NCI-H446 (cell line): ENCODE measurements at places on chromosomes 5 and 9.

DNA sequence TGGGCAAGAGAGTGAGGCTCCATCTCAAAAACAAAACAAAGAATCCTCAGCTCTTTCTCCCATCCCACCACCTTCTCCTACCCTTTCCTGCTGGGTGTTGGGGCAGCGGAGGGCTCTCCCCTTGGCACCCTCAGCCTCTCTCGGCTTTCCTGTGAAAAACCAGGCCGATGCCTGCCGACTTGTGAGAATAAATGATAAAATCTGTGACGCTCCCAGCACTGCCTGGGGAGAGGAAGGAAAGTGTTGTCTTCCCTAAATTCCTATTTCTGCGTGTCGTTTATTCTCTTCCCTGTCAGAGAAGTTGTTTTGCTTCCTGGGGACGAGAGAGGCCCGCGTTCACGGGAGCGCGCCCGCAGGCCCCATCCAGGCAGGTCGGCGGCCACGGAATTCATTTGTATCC is 19.7 kb downstream of the NEK6 start:
- DNase-seq, result no peak

DNA sequence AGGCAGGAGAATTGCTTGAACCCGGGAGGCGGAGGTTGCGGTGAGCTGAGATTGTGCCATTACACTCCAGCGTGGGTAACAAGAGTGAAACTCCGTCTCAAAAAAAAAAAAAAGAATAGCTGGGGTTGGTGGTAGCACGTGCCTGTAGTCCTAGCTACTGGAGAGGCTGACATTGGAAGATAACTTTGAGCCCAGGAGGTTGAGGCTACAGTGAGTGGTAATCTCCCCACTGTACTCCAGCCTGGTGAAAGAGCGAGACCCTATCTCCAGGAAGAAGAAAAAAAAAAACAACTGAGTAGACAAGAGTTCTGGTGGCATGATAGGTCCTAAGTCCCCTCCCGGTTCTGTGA is 26.3 kb downstream of the GOLGA2 start:
- DNase-seq, result no peak

- DNase-seq, result no peak
These were observed 122.6 kb upstream of the IRX4 start for GRCh38 chr5:2005101-2006041.

DNA sequence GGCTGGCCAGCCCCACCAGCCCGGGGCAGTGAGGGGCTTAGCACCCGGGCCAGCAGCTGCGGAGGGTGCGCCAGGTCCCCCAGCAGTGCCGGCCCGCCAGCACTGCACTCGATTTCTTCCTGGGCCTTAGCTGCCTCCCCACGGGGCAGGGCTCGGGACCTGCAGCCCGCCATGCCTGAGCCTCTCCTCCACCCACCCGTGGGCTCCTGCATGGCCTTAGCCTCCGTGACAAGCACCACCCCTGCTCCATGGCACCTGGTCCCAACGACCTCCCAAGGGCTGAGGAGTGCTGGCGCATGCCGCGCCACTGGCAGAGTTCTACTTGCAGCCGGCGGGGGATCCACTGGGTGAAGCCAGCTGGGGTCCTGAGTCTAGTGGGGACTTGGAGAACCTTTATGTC is 452.6 kb downstream of the AGTPBP1 start:
- no peak for DNase-seq

DNA sequence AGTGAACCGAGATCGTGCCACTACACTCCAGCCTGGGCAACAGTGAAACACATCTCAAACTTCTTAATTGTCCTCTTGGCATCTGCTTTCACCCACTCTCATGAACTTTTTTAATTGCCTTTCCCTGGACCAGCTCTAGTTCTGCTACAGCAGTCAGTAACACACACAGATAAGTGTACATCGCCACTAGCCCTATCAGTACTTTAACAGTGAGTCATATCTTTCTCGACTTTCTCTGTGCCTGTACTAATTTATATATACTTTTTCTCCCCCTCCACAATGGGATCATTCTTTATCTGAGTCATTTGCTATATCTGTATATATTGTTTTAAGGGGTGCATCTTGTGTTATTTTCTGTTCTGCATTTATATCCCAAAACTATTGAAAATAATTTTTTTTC is 6.7 kb downstream of the CDC37L1 start:
- no peak for DNase-seq

DNA sequence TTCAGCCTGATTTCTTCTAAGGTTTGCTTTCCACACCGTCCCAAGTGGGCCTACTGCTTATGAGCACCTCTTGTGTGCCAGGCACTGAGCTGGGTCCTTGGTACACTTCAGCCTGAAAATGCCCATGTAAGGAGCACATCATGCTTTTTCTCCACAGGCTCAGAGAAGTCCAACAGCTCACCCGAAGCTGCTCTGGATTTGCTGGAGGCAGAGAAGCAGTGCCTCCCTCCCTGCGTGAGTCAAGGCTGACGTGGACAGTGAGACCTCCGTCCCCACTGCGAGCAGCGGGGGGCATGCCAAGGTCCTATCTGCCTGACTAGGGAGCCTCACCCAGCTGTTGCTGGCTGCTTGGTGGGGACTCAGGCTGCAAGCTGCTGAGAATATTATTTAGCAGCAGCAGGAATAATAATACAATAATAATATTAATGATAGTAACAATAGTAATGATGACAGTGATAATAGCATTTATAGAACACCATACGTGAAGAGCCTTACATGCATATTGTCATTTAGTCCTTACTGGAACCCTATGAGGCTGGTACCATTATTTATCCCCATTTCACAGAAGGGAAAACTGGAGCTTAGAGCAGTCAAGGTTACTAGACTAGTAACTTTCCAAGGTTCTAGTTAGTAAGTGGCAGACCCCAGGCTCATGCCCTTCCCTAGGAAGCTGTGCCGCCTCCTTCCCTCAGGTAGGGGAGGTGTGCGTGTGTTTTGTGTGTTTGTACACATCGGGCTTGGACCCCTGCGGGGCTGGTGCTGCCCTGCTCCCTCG is 194.8 kb downstream of the HSPA4 start:
- no peak for DNase-seq

DNA sequence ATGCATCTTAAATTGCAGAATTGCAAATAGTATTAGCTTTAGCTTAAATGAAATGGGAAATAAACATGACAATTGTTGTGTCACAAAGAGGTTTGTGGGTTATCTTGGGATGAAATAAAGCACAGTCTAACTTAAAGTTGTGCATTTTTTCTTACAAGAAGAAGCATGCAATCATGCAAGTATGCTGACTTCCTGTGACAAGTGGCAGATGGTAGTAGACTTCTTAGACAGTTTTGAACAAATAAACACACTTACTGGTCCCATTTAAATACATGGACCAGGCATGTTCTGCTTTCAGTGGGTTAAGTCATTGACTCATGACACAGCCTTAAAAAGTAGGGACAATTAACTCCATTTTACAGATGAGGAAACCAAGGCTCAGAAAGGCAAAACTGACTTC is 15.9 kb upstream of the C5orf63 start:
- no peak for DNase-seq
